ENCODE measurements at places on chromosomes 16 and 17. TPM values are rescaled to one million over a fixed set of nuclear protein-coding genes. Genes with fewer than 3 reads are reported as not detected.

DNA sequence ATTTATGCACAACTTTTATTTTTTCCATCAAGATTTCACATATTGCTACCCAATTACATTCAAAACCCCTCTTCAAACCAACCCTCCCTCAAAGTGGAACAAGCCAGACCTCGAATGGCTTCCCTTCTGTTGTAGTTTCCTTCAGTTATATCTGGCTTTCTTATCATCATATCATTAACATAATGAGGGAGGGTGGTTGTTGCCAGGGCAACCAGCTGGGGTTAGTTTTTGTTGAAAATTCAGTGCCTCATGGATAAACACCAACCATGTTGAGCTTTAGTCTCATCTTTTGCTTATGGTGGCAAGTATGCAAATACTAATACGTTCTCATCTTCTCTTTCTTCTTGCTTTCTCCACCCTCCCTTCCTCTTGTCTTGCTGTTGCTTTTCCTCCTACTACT is 359.7 kb downstream of the CDH11 start:
- no peak for DNase-seq

DNA sequence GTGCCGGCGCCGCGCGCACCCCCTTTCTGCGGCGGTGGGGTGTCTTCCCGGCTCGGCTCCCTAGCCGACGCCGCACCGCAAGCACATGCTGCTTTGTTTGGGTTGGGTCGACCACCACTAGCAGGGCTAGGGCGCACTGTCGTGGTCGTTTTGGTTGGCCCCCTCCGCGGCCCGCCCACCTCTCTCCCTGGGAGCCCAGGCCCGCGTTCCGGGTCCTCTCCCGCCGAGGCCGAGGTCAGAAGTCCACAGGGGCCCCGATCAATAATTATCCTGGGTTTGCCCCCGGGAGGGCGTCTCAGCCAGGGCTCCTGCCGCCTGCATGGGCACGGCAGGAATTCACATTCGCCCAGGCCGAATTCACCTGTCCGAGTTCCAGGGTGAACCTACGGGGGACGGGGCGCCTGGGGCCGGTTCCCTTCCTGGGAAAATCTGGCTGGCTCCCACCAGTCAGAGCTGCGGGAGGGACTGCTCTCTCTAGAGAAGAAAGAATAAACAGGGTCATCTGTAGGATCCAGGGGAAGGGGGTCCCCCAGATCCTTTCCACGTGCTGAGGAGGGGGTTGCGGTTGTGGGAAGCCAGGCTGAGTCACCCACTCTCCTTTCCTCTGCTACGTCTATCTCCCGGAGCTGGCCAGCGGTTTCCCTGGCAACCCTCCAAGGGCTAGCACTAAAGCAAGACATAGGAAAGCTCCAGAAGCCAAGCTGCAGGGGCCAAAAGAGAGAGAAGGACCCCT is 584 bp upstream of the STAT5B start:
- DNase-seq, result peak; percentile 70

DNA sequence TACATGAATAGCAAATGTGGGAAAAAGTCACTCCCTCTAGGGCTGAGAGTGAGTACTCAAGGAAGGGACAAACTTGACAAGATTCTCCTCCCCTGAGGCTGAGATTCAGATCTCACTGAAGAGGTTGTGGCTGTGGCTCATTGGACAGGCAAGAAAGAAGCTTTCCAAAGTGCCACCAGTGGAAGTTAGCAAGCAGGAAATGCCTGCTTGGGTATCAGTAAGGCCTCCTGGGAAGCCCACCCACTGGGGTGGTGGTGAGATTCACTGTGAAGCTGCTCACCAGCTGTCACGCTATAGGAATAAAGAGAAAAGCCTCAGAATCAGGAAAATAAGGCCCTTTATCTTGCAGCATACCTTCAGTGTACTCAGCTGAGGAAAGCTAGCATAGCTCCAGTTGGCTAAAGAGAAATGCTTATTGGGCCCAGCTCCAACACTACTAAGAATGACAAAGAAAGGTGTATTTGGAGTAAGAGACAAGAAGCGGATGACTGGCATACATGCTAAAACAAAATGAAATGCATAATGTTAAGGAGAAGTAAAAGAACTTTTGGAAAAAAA is 274.4 kb upstream of the TOM1L1 start:
- DNase-seq, result peak; percentile 16

DNA sequence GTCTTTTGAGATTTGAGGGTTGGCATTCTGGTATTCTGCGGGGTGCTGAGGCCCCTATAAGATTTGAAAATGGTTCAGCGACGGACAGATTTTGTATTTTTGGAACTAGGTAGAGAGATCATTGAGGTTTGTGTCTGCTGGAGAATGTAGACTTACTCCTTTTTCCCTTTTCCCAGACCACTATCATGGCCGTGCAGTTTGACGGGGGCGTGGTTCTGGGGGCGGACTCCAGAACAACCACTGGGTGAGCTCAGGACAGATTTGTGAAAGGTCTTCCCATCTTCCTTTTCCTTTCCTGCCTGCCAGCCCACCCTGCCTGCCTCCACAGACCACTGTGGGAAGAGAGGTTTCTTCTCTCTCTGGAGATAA is 572 bp downstream of the PSMB6 start:
- peak; percentile 84 for DNase-seq

GRCh38 chr16:11356573-11357331 is 11.5 kb downstream of the RMI2 start:
- DNase-seq, result peak; percentile 84

PRSS8 gene
- total RNA-seq, result 65.4 TPM

CLDN6 gene
- 426 TPM for total RNA-seq

SIAH1 gene
- total RNA-seq, result 37.5 TPM

Measured in H7 (cell line).